ENCODE measurements at places on chromosomes 7 and 10.

DNA sequence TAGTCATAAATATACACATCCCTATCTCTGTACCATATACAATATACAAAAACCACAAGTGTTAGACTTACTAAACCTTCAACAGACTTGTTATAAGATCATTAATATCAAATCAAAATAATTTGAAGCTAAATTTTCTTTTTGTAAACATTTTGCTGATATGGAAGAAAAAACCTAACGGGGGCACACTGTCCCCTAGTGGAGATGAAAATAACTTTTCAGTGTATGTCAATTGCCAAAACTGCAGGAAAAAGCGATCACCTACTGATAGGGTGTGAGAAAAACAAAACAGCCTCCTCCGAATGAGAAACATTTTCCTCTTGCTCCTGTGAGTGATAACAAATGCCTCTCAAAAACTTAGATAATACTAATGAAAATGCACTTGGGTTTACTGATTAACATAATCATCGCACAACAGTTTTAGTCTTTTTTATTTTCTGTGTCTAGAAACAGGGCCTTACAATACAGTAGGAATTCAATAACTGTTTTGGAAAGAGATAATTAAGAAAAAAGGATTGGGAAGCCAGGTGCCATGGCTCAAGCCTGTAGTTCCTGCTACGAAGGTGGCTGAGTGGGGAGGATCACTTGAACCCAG, 322.7 kb downstream of the CRPPA start:
- no peak for DNase-seq

DNA sequence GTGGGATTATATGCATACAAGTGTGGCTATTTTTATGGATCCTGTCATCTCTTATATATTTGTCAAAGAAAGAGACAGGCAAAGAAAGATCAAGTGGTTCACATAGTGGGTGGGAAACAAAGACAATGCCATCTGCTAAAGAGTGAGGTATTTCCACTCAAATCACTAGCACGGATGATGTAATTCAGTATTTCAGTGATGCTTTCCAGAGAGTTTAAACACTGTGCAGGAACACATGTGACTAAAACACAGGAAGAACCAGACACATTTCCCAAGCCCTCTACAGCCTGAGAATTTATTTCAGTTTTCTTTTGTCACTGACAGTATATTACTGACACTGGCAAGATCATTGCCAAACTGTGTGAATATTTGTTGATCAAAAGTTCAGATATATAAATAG, 885.7 kb upstream of the CELF2 start:
- DNase-seq: no peak

GRCh38 chr7:20804345-20804744, 17.7 kb upstream of the SP8 start:
- no peak for DNase-seq

- DNase-seq: no peak
Measured at GRCh38 chr10:11521860-11522259, 89.6 kb downstream of the USP6NL start.

DNA sequence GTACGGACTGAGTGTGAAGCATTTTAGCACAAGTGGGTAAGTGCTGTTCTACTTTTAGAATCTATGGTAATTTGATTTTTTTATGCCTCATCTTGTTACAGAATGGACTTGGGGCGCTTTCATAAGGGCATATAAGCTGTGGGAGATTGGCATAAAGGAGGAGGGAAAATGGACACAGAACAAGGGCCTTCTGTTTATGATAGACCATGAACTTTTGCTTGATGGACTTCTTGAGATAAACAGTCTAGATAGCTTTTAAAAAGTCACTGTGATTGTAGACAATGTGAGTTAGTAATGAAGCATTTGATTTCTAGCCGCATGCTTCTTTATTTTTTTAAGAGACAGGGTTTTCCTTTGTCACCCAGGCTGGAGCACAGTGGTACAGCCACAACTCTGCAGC, 2.0 kb downstream of the ZSCAN21 start:
- no peak for DNase-seq

DNA sequence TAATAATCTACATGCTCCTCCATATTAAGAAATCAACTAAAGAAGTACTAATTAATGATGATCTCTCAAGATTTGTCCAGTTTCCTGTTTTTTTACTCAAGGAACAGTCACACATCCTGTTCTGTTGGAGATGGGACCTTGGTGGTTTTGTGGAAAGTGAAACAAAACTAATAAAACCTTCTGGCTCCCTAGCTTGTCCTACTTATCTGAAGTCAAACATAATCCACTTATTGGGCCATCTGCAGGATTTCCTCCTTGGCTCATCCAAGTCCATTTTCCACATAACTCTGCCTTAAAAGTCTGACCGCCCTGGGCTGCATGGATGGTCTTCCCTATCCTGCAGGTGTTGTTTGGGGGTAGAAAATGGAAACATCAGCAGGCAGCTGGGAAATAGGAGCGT, 39.4 kb upstream of the TARP start:
- no peak for DNase-seq

DNA sequence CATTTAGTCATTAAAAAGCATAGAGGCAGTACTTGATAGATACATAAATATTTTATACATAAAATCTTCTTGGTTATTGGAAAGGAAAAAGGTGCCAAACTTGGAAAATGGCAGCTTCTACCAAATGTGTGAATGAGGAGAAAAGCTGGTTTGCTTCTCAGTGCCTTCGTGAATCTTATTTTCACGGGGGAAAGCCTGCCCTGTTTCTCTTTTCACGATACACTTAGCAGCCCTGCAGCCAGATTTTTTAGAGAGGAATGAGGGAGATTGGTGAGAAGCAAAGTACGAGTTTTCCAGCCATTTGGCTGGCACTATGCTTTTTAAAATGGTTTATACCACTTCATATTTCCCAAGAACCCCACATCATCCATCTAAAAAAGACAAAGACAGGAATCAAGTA, 22.9 kb upstream of the C1QL3 start:
- DNase-seq: no peak

- no peak for DNase-seq
Measured at GRCh38 chr10:5659702-5660528, 6.5 kb downstream of the ASB13 start.

- no peak for DNase-seq
Measured at GRCh38 chr7:7957513-7957912, 11.1 kb upstream of the GLCCI1 start.

DNA sequence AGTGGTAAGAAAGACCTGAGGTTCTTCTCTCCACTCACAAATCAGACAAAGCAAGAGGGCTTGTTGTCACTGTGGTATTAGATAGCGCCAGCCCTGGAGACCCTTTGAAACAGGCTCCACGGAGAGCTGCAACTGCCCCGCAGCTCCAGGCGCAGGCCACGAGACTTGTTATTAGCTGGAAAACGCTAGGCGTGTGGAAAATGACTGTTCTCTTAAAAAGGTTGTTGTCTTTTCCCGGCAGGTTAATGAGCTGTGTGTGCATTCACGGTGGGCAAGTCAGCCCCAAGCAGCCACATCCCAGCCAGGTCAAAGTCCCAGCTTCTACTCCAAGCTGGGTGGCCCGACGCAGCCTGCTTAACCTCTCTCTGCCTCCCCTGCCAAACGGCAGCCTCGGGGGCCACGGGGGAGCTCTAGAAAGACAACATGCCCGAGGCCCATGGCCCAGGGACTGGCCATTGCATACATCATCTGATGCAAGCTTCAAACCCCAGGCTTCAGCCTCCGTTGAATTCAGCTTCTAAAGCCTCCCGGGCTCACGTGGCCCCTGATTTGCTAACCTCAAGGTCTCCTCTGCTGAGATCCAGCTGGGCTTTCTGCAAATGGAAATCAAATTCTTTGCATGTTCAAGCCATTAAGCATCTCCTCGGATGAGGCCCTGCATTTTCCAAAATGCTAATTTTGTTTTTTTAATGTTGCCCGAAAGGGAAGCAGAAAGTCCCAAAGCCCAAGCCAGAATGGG, 61.3 kb upstream of the DNAAF5 start:
- DNase-seq: no peak

- no peak for DNase-seq
Measured at GRCh38 chr10:8416760-8417159, 362.3 kb downstream of the GATA3 start.

DNA sequence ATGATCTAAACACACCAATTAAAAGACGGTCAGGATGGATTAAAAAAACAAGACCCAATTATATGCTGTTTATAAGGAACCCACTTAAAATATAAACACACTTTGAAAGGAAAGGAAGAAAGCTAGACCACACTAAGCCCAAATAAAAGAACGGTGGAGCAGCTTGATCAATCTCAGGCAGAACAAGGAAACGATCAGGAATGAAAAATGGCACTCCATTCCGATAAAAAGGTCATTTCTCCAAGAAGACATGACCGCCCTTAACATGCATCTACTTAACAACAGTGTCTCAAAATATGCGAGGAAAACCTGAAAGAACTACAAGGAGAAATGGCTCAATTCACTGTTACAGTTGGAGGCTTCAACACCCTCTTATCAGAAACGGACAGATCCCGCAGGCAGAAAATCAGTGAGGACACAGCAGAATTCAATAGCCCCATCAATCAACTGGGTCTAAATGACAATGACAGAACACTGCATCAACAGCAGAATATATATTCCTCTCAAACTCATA, 210.0 kb downstream of the MAD1L1 start:
- DNase-seq: peak; percentile 30

DNA sequence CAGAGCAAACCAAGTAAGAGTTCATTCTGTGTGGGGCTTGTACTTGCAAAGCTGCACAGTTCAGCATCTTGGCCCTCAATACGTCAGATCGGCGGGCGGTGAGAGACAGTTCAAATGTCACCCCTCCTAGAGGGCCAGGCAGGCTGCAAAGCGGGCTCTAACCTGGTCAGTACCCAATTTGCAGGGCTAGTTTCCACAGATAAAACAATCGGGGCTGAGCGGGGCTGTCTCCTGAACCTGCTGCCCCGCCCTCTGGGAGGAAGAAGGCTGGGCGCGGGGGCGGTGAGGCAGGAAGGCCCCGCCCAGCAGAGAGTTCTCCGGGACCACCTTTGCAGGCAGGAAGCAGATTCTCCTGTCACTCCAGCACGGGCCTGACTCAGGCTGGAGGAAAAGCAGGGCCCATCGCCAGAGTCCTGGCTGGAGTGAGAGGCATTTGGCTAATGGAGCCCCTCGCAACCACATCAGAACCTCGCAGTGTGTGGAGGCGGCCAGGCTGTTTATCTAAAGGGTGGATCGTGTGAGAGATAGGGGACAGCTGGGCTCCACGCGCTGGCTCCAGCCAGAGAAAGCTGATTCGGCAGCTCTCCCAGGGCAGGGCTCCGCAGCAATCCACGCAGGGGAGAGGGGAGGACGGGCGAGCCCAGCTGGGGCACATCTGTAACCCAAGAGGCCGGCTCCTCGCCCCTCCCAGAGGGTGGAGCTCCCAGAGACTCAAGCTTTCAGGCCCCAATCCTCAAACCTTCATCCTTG, 83.1 kb downstream of the SH3PXD2A start:
- peak; percentile 41 for DNase-seq

- no peak for DNase-seq
Measured at GRCh38 chr7:40584667-40585433, 450.0 kb downstream of the SUGCT start.

DNA sequence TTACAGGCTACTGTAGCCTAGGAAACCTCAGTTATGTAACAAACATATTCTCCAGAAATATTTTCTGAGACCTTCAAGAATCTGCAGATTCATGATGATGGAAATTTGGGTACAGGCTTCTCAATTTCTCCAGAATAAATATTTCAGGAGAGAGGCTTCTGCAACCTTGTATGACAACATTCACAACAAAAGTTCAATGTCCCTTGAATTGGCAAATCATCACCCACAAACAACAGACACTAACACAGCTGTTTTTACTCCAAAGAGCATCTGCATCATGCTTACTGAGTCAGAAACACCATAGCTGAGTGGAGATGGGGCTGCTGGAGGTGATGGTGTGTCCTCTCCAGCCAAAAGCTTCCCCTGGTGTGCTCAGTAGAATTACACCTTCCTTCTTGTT, 9.3 kb upstream of the COBL start:
- DNase-seq: no peak

DNA sequence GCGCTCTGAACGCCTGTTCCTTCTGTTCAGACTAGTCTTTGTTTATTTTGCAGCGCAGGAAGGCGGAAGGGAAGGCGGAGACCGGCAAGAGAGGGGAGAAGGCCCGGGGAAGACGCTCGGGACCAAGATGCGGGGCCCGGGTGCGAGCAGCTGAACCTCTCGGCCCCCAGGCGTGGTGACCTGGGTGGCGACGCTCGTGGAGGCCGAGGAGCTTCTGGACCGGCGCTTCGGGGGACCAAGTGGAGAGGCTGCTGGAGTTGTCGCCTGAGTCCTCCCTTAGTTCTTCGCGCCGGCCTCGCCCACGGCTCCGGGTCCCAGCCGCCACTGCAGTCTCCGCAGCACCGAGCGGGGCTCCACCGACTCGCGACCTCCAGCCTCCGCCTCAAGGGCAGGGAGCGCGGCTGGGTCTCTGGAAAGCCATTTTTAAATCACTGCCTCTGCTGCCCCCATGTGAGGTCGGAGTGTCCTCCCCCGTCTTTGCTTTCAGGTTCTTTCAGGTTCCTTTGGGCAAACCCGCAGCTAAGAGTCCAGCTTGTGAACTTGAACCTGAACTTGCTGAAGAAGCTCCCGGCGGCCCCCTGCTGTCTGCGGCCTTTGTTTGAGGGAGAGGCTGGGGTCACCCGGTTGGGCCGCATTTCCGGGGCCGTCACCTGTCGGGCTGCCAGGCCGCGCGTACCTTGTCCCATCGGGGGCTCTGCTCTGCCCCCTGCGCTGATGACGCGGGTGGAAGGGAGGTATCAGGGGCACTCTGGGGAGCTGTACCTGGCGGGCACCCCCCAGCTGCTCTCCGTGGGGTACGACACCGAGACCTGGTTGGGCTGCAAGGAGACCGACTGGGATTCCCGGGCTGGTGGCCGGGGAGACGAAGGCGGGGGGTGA, 136.0 kb downstream of the KIF20B start:
- DNase-seq: no peak

DNA sequence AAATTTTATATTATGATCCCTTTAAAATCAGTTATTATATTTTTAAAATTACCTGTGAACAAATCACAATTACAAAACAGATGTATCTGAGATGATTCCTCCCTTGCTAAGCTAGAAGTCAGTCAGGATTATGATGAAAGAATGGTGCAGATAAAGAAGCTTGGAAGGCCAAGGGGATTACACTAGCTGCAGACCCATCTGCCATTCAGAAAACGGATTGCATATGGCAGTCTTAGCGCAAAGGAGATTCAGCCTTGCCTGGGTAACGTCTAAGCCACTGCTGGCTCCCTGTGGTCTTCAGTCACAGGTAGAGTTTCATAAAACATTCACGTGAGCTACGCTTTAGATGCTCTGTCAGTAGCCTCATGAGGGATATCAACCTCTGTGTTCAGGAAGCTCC, 222.2 kb downstream of the POU6F2 start:
- no peak for DNase-seq

GRCh38 chr10:31219306-31219705, 99.7 kb upstream of the ZEB1 start:
- DNase-seq: no peak

DNA sequence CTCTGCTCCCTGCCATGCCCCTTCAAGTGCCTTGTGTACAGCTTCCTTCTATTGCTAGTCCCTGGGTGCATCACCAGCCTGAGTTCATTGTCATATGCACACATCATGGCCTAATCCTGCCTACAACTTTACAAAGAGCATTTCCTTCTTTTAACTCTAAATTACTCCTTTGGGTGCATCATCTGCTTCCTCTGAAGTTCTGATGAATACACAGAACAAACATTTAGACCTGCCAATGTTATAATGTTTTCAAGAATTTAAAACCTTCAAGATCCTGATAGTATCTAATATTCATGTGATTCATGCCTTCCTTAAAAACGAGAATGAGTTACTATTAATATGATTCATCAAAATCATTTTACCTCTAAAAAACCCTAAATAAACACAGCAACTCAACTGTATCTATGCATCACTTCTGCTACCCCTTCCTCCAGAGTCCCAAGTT, 357.1 kb downstream of the MAGI2 start:
- no peak for DNase-seq
